ENCODE measurements at places on chromosomes 2 and 18. TPM values are rescaled to one million over a fixed set of nuclear protein-coding genes. Genes with fewer than 3 reads are reported as not detected.
A peak's percentile ranks its signal among the peaks of the same experiment; 100 is the strongest.

GRCh38 chr2:66579186-66580126 lies 144.5 kb downstream of the MEIS1 start:
- no peak for ATAC-seq

DNA sequence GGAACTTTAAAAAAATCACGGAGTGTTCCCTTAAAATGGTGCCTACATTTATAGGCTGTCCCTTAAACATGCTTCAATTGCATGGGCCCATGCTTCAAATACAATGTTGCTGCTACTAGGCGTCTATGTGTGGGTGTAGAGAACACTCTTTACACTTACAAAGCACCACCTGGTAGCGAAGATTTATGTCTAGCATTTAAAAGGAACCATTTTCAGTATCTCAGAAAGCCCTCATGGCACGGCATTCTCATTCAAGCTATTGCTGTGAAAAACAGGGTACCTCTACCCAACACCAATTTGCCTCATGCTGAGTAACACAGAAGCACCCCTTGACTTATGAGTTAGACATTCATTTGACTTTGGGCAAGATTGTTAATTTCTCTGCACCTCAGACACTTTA lies 112.9 kb upstream of the CNTNAP5 start:
- no peak for ATAC-seq

DNA sequence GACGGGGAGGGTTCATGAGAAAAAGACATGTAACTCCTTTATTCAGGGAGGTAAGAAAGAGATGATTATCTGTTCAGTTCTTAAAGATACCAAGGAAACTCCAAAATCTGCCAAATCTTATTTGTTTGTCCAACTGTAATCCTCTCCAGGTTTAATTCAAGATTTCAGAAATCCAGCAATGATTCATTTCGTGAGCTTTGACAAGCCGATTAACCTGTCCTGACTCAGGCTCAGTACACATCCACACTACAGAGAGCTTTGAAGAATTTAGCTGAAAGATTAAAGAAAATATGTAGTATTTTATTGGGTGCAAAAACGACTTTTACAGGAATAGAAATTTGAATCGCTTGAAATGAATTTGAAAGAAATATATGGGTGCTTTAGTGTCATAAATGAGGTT lies 1.1 kb downstream of the SPAG16 start:
- peak; percentile 53 for ATAC-seq

The ALPP gene
- total RNA-seq, result not detected

The UXS1 gene
- total RNA-seq, result 18.2 TPM

The GLI2 gene
- 0.72 TPM for total RNA-seq

Measured in esophagus mucosa (tissue), 1 donor.